Sciatic nerve (tissue), 2 donors: ENCODE measurements at places on chromosomes 13 and 19. TPM values are rescaled to one million over a fixed set of nuclear protein-coding genes. Genes with fewer than 3 reads are reported as not detected.
A peak's percentile ranks its signal among the peaks of the same experiment; 100 is the strongest.

PSG4 gene
- total RNA-seq: not detected

RTBDN gene
- total RNA-seq: not detected

LILRB3 gene
- 23.9 TPM for total RNA-seq

HOOK2 gene
- total RNA-seq: 45.1 TPM

EXOC3L2 gene
- total RNA-seq: 4.9 TPM

ERFL gene
- 0.27 TPM for total RNA-seq

UNC13A gene
- total RNA-seq: 0.13 TPM

- DNase-seq: no peak
These were observed 36.9 kb downstream of the RASA3 start for GRCh38 chr13:114095486-114095885.

GRCh38 chr13:43767341-43767931, 19.3 kb downstream of the ENOX1 start:
- DNase-seq: no peak

DNA sequence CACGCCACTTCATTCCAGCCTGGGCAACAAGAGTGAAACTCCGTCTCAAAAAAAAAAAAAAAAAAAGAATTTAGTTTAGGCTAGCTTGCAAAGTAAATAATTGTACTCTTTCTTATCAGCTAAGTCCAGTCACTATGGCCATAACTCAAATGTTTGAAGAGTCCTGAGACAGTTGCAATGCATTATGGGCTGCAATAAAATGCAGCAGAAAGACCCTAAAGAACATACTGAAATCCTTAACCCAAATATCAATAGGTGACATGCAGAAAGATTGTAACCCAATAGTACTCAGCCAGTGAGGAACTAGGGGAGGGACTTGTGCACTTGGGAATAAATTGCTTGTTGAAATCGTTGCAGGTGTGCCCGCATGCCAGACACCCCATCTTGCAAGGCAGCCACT, 20.9 kb upstream of the FFAR2 start:
- DNase-seq: no peak

GRCh38 chr13:105220063-105220462, 1315.4 kb downstream of the EFNB2 start:
- DNase-seq: no peak

GRCh38 chr19:4013886-4014540, 6.5 kb downstream of the PIAS4 start:
- DNase-seq: no peak

- DNase-seq: no peak
These were observed 233.9 kb downstream of the LMO7 start for GRCh38 chr13:75869981-75870380.

DNA sequence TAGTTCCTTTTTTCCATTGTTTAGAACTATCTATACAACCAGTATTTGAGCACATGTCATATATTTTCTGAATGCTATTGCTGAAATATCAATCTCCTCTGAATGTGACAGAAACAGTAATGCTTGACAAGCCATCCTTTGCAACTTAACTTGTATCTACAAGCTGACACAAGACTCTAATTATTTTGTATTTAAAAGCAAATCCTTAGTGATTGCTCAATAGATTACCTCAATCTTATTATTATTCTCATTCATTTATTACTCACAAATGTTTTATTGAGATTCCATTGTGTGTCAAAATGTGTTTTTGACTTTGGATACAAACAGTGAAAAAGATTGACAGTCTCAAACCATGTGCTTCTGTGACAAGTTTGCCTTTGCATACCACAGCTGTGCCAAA, 787.8 kb upstream of the PRR20A start:
- no peak for DNase-seq

- no peak for DNase-seq
These were observed 156.9 kb upstream of the TSHZ3 start for GRCh38 chr19:31506102-31506501.

DNA sequence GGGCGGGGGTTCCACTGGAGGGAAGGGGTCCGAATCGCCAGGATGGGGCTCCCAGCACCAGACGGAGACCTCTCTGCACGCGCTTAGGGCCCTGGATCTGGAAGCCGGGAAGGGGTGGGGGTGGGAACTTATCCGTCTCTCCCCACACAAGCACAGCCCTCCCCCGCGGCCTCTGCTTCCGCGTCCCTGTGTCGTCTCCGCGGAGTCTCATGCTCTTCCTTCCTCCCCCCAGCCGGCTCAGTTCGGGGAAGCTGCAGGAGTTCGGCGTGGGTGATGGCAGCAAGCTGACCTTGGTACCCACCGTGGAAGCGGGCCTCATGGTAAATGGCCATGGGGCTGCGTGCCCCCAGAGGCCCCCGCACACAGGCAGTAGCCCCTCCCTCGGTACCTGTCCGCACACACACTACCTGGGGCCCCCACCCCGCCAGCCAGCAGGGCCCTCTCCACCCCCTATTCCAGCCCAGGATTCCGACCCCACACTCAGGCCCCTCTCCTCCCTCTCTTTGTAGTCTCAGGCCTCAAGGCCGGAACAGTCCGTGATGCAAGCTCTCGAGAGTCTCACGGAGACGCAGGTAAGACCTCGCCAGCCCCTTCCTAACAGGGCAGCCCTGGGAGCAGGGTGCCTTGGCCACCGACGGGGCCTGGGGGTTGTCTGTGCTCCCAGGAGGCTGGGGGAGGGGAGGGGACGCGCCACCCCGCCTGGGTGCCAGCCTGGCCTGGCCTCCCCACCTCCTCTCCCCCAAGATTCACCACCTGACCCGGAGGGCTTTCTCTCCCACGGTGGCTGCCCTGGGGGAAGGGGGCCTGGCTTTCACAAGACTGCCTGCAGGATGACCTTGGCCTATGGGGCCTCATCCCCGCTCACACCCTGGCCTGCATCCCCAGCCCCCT, 3.2 kb downstream of the MIDN start:
- peak; percentile 88 for DNase-seq

DNA sequence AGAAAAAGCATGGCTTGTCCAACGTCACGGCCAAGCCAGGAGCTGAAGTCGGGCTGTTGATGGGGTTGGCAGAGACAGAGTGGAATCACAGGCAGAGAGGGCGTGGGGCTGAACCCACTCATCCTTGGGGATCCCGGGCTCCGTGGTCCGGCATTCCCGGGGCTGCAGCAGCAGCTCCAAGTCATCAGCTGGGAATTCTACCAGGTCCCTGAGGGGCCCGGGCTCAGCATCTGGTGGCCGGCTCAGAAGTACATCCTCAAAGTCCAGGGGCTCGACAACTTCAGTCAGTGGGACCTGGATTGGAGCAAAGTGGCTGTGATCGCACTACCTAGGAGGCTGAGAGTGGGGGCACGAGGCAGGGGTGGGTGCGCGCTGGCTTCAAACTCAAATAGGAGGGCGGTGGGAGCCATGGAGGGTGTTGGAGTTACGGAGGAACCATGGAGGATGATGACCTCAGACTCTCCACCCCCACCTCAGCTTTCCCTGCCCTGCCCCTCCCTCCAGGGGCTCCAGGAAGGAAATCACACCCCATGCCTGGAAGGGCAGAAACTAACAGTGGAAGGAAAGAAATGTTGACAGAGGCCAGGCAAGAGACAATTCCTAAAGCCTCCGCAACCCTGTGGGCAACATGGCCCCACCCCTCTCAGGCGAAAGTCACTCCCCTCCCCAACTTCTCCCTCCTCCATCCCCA, 9.5 kb downstream of the DOCK6 start:
- no peak for DNase-seq

GRCh38 chr19:32475141-32476031, 69.8 kb downstream of the DPY19L3 start:
- DNase-seq: no peak

- no peak for DNase-seq
These were observed 370.3 kb downstream of the ZNF536 start for GRCh38 chr19:30742406-30742938.

DNA sequence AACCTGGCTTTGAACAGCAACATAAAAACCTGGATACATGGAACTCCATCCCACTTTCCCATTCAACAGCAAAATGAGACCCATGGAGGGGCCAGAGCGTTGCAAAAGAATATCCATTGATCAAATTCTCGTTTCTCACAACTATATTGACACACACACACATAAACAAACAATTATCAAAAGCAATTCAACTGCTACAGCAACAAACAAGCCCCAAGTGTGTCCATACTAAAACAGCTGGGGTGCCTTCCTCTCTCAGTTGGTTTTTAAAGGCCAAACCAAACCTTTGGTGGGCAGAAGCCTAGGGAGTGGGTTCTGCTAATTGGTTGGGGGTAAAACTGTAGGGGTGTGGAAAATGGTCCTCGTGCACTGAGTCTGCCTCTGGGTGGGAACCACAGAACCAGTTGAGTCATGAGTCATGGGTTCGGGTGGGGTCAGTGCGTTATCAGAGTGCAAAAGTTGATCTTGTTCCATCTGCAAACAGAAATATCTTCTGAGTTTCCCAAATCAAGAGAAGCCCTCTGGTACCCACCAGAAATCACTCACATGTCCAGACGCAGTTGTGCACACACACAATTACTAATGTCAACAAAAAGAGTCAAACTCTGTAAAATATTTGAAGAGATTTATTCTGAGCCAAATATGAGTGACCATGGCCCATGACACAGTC, 18.5 kb downstream of the GPR42 start:
- no peak for DNase-seq

GRCh38 chr19:45523642-45524256, 16.5 kb downstream of the VASP start:
- DNase-seq: peak; percentile 80

- no peak for DNase-seq
These were observed 7.7 kb downstream of the CBARP start for GRCh38 chr19:1229924-1230782.

DNA sequence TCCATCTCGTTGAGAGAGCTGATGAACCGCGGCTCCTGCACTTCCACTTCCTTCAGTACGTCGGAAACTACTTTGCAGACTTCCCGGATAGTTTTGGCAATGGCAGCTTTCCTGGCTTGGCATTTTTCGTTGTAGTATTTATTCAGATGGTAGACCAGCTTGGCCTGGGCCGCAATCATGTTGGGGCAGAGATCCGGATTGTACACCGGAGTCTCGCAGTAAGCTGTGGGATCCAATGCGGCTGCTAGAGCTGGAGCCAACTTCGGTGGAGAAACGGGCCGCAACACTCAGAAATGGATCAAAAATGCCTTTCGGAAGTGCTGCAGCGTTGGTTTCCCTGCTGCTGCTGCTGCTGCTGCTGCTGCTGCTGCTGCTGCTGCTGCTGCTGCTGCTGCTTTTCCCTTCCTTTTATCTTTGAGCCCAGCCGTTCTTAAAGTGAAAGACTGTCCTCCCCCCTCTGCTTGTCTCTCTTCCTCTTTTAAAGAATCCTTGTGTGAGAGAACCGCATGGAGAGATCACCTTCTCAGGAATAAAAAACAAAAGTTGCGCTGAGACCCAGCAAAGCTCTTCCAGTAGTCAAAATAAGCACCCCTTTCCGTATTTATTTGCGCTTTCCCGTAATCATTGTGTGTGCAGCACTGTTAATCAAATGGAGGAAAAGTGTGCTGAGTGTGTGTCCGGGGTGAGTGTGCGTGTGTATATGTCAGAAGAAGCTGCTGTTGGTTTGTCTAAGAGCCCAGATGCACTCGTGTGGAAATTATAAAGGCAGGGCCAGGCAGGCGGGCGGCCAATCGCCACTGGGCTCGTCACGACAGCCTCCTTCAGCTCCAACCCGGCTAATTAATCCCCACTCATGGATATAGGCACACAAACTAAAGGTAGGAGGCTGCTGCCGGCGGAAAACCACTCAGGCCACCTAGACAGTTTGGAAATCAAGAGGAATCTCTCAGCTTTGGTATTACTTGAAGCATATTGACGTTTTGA, at the start of gene MAB21L1:
Gene MAB21L1 (minus strand): TSS at position 730 of the 984 bp plus-strand sequence. CDS start 551 bp downstream, at position 179.
- no peak for DNase-seq

- DNase-seq: no peak
These were observed 149.1 kb downstream of the SLITRK5 start for GRCh38 chr13:87820241-87820640.
